SHP77 treated with DMSO at 0.1 percent for 48 hours (cell line): ENCODE measurements at places on chromosomes 6 and 20.

GRCh38 chr20:21182832-21183563 is 57.1 kb downstream of the KIZ start:
- no peak for DNase-seq

GRCh38 chr6:155287762-155288161 is 23.9 kb downstream of the CLDN20 start:
- DNase-seq = no peak

DNA sequence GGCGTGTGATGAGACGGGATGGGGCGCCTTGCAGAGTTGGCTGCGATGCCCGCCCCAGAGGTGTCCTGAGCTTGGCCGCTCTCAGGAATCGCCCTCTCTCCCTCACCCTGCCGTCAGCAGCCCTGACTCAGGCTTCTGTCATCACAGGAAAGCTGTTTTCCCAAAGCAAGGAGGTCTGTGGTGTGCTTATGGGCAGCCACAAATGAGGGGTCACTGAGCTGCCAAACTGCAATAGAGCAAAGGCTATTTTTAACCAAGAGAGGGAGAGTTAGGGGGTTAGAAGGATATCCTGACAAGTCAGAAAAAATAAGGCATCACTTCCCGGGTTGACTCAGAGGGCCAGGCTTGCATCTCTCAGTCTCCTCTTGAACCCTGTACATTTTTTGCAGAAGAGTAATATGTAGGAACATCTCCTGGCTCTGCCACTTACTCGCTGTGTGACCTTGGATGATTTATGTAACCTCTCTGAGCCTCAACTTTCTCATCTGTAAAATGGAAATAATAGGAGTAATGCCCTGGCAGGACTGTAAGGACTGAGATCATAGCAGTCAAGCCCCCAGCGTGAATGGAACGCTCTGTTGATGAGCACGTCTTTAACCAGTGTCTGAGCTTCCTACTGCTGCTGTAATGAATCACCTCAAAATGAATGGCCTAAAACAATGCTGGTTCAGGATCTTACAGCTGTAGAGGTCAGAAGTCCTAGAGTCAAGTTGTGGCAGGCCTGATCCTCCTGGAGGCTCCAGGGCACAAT is 181.9 kb downstream of the NFATC2 start:
- no peak for DNase-seq

GRCh38 chr6:159104163-159104925 is 59.6 kb upstream of the TAGAP start:
- peak; percentile 46 for DNase-seq

DNA sequence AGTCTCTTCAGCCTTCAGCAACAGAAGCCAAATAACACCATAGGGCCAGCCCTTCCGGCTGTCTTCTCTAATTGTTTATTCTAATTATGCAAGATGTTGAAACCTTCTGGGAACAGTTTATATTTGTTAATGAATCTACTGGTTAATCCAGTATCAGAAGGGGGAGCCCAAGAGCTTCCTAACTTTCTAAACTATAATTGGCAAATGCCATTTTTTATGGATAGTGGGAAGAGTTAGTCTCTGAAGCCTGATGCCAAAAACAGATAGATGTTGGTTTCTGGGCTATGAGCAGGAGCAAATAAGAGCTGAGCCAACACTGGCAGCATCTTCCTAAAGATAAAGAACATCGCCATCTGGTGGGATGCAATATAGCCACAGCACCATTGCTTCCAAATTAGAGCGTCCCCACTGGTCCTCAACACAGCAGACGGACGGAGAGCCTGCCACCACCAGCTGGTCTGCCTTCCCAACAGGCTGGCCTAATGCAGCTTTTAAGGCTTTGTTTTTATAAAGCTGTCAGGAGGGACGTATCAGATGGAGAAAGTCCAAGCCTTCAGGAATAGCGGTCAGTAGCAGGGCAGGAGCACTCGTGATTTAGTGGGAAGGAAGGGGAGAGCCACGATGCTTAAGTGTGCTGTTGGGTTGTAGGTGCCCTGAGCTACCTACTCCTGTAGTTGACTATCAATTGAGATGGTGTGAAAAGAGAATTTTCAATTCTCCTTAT is 118.8 kb downstream of the RALGAPA2 start:
- DNase-seq = peak; percentile 93

- peak; percentile 72 for DNase-seq
Observed at GRCh38 chr6:103783329-103783728, 1076.4 kb downstream of the HACE1 start.

- no peak for DNase-seq
Observed at GRCh38 chr20:4071178-4071693, 55.9 kb upstream of the RNF24 start.

GRCh38 chr6:128139519-128139918 is 238.7 kb upstream of the THEMIS start:
- DNase-seq = peak; percentile 9

DNA sequence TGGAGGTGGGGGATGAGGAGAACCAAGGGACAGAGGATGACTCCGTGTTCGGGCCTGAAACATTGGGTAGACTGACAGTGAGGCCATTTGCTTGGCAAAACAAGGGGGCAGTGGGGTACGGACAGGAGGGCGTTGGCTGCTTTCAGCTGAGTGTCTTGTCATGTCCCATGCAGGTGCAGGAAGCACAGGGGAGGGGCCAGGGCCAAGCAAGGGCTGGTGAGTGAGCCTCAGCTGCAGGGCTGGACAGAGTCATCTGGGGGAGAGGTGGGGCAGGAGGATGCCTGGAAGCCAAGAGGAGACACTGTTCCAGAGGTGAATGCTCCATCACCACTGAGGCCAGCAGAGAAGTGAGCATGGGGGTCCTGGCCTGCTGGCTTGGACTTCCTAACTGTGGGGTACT is 78.4 kb downstream of the ERMARD start:
- DNase-seq = no peak

DNA sequence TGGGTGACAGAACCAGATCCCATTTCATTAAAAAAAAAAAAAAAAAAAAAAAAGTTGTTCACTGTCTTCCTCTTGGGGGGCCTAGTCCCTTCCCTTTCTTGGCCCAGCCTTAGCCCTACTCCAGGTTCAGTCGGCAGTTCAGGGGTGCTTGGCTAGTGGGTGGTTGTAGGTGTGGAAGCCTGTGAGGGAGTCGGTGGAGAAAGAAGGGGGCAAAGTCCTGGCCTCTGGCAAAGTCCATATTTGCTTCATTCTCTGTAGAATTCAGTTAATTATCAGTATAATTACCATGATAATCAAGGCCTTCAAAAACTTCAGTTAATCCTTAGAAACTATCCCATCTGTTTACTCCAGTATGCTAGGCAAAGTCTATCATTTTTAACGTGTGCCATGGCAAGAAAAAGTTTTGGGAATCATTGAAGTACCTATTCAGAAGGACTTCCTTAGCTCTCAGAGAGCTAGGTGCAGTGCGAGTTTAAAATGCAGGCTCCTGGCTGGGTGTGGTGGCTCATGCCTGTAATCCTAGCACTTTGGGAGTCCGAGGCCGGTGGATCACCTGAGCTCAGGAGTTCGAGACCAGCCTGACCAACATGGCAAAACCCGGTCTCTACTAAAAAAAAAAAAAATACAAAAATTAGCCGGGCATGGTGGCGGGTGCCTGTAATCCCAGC is 205.7 kb upstream of the ARG1 start:
- DNase-seq = no peak

DNA sequence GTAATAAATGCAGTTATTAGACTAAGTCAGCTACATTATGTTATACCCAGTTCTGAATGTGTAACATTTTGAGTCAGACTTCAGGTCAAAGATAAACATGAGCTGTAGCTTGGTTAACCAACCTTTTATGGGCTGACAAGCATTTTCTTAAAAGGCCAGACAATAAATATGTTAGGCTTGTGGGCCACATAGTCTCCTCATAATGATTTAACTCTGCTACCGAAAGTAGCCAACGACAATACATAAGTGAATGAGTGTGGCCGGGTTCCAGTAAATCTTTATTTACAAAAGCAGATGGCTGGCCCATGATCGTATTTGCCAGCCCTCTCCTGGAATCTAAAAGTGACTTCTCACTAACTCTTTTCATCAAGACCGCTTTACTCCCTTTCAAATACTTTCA is 49.9 kb downstream of the ATG5 start:
- no peak for DNase-seq

DNA sequence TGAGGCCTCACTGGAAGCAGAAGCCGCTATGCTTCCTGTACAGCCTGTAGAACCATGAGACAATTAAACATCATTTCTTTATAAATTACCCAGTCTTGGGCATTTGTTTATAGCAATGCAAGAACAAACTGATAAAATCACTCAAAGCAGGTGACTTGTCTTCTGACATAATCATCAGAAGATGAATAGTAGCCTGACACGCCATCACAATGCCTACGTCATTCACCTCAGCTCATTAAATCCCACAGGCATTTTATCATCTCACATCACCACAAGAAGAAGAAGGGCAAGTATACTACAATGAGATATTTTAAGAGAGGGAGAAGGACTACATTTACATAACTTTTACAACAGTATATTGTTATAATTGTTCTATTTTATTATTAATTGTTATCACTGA is 3.1 kb upstream of the CAP2 start:
- DNase-seq = no peak
